NCI-H187 treated with DMSO at 0.1 percent for 48 hours (cell line): ENCODE measurements at places on chromosomes 3 and 15.

GRCh38 chr15:69595009-69595791, 142.6 kb downstream of the RPLP1 start:
- DNase-seq, result no peak

DNA sequence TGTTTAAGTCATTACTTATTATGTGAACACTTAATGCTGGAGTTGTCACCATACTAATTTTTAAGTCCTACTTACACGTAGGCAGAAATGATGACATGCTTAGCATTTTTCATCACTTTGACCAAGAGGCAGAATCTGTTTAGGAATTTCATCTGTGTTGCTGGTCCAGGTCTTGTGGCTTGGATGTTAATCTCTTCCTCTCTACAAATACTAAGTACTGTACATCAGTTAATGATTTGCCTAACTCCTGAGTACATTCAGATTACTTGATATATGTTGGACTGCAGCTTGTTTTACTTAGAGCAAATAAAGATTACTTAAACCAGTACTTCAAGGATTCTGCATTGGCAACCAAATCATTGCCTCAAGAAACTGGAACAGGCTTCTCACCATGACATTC, 8.6 kb downstream of the SNRK start:
- DNase-seq, result no peak

GRCh38 chr15:70535955-70536338, 227.4 kb downstream of the UACA start:
- no peak for DNase-seq

- no peak for DNase-seq
Observed at GRCh38 chr3:28986922-28987321, 293.9 kb upstream of the RBMS3 start.

GRCh38 chr15:98870788-98871187, 136.8 kb downstream of the PGPEP1L start:
- DNase-seq, result no peak

DNA sequence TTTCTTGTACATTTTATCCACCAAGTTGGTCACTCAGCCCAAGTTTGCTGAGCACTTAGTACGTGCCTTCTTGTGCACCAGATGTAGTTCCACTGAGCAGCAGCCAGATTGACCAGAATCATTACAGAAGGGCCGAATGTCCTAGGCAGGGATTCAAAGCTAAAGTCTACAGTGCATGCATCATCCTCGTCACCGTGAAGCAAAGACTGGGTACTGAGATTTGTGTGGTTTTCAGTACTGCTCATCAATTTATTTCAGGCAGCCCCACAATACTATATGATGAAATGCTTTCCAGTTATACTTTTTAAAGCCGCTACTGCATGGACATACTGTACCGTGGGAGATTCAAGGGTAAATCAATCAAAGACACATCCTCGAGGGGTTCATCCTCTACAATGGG, 227.0 kb downstream of the ARRDC4 start:
- DNase-seq, result no peak

DNA sequence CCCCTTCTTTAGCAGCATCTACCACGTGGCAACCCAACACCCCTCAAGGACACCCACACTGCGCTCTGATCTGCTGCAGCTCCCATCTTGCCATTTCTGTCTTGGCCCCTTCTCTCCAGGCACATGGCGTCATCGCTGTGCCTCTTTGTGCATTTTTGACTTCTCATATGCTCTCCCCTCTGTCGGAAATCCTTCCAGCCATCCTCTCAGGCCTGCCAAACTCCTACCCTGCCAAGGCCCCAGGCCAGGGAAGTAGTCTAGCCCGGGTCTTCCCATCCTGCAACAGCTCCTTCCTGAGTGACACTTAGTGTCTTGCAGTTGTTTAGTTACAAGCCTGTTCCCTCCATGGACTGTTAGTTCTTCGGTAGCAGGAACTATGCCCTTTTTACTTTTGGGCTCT, 34.0 kb upstream of the CTXND1 start:
- DNase-seq, result no peak

DNA sequence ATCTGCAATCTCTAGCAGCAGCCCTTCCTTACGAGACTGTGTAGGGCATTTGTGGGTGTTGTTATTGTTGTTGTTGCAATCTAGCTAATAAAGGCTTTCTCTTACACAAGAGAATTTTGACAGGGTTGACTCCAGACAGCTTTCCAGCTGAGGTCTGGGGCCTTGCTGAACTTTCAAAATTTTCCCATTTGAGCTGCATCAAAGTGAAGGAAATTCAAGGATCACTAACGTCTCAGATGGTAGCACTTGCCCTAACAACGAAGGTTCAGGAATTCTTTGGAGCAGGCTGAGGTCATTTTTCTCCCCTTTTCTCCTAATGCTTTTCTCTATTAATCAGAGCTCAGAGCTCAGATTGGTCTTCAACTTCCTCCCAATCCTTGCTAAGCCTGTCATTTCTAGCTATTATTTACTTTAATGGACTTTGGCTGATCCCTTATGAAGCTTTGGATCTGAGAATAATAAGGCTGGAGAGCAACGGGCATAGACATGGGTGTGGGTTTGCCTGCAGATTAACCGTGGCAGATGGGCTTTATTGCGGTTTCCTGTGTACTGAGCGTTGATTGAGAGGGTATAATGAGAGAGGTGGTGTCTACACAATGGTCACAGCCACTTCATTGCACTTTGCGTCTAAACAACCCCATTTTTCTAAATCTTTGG, 614.0 kb upstream of the AGTR1 start:
- DNase-seq, result no peak

GRCh38 chr3:64495781-64496334, 191.9 kb downstream of the ADAMTS9 start:
- no peak for DNase-seq

DNA sequence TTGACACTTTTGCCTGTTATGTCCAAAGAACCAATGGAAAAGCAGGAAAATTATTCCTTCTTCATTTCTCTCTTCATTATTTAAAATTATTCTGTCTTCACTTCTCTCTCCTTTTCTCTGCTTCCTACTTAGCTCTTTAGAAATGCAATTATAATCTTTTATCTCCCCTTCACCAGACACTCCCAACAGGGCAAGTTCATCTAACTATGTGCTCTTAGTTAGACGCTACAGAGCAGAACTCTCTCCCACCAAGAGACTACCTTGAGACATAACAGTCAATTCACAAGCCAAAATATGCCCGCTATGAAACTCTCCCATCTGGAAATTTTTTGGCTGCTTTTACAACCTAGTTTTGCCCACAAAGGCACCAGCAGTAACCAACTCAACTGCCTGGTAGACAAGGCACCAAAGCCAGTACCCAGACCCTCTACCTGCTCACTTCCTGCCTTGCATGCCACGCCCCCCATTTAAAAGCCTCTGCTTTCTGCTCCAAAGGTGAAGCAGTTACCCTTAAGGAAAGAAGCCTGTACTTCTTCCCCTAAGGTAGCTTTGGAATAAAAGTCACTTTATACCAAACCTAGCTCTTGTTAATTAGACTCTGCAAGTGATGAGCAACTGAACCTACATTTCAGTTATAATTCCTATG, 28.1 kb downstream of the CCRL2 start:
- no peak for DNase-seq

- DNase-seq, result no peak
Observed at GRCh38 chr3:120614765-120615164, 18.6 kb downstream of the NDUFB4 start.

DNA sequence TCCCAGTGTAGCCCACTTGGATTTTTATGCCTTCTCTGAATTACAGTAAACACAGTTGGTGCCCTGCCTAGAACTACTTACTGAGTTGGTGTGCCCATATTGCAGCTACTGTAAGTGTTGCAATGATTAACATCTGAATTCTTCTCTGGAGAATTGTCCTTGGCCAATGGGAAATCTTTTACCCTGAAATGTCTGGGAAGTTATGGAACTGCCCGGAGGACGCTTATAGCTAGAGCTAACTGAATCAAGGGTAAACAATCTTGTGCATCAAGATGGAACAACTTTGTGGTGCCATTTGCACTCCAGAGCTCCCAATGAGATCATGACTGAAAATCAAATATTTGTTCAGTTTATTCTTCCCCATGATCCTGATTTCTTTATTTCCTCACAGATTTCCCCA, 246.7 kb upstream of the CBLB start:
- no peak for DNase-seq

GRCh38 chr3:20999661-21000060, 751.3 kb downstream of the ZNF385D start:
- no peak for DNase-seq

DNA sequence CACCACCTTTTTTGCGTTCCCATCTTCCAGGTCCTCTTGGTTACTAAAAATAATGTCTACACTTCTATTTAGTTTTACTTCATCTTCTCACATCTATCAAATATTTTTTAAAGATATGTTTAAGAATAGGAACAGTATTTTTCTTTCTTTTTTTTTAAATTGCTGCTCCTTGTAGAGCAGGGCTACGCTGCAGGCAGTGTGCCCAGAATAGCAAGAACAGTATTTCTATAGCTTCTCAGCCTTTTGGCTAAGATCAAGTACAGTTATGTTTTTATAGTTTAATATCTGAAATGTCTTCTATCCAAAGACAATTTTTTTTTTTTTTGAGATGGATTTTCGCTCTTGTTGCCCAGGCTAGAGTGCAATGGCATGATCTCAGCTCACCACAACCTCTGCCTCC, 73.0 kb downstream of the MYO9A start:
- no peak for DNase-seq

GRCh38 chr15:88896333-88897033, 1.1 kb upstream of the HAPLN3 start:
- no peak for DNase-seq

DNA sequence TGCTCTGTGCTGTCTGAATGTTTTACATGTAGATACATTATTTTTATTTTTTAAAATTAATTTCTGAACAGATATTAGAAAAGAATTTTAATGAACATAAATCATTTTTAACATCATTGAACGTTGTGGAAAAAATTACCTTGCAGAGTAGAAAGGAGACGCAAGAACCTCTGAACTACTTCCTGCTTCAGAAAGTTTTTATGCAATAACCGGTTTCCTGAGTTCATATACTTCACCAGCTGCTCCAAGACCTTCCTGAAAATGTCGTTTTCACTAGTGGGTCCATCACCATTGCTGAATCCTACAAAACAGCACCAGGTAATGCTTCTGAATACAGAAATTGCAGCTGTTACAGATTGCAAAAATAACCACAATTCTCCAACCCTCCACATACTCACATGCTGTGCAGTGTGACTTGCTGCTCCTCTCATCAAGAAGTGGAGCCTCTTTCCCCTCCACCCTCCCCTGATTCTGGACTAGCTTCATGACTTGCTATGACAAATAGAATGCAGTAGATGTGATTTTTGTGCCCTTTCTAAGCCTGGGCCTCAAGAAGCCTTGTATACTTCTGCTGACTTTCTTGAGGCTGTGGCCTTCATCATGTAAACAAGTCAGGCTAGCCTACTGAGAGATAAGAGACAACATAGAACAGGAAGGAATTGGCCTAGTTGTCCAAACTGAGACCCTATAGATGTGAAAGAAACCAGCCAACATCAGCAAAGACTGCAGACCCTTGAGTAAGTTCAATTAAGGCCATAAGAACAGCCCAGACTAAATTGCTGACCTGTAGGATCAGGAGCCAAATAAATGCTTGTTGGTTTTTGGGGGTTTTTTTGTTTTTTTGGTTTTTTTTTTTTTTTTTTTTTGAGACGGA, 80.4 kb downstream of the TRANK1 start:
- DNase-seq, result no peak

GRCh38 chr15:56058986-56059385, 65.6 kb upstream of the NEDD4 start:
- DNase-seq, result no peak

GRCh38 chr3:10432931-10433330, 72.5 kb downstream of the ATP2B2 start:
- no peak for DNase-seq

DNA sequence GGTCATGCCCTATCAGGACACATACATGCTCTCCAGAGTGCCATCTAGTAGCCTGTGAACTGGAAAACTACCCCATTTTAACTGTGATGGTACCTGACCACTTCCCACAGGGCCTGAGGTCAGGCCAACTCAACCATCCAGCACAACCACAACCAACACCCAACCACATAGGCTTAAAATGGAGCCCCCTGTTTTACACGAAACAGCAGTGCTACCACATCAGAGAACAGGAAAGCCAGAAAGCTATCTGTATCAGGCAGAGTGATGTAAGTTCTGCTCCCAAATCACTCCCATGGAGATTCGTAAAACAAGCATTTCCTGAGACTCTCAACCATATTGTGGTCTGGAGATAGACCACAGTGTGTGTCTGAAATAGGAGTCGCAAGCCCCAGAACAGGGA, 1017.3 kb upstream of the EPHA6 start:
- no peak for DNase-seq

DNA sequence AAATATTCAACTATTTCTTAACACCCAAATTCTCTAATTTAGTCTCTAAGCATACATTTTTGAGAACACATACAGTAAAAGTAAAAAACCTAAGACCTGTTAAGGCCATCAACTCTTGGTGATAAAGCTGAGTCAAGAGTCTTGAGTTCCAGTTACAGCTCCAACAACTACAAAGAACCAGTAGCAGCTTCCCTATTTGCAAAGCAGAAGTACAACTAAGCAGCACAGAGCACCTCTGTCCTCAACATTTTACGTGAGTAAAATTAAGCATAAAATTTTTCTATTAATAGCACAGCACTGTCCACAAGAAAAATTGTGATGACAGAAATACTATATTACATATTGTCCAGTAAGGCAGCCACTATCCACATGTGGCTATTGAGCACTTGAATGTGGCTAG, 4.4 kb downstream of the PCOLCE2 start:
- no peak for DNase-seq

- DNase-seq, result no peak
Observed at GRCh38 chr3:32026593-32026992, 45.0 kb downstream of the ZNF860 start.

DNA sequence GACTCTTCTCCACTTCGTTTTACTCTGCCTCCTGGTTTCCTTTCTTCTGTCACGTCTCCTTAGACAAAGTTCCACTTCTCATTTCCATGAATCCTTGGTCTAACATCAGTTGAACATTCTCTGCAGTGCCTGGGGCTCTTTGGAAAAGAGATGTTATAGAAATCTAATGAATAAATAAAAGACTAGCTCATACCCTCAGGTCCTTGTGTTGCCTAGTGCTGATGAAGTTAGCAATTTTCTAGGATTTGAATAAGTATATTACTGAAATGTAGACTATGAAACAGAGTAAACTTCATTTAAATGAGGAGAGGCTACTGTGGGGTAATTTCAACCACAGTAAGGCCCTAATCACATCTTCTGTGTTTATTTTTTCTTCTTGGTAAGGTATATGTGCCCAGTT, 146.9 kb upstream of the CADPS start:
- DNase-seq, result no peak

GRCh38 chr3:196138482-196139254, 56.8 kb upstream of the TFRC start:
- no peak for DNase-seq

DNA sequence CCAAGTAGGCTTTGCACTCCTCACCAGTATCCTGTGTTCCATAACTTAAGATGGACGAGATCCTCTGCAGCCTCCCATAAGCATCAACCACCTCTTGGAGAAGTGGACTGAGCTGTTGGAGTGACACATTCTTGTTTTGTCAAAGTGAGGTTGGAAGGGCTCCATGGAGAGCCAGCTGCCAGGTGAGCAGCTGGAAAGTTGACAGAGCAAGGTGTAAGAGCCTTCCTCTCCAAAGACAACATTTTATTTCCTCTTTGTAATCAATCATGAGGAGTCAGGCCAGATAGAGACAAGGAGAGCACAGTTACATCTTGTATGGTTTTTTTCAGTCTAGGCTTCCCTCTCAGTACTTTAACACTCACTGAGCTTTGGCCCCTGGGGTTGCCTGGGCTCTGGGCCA, 5.1 kb downstream of the ABI3BP start:
- DNase-seq, result no peak
